Stimulated activated CD8-positive, alpha-beta memory T cell treated with anti-CD3 and anti-CD28 coated beads, Interleukin-7, amount 100 ng/mL, for 48 hours (primary cell): ENCODE measurements at places on chromosomes 6 and 20.

- DNase-seq: no peak
These were observed 5.5 kb downstream of the PTGIS start for GRCh38 chr20:49562311-49563014.

GRCh38 chr20:17771206-17772004 is 71.6 kb downstream of the BANF2 start:
- no peak for DNase-seq

- DNase-seq: no peak
These were observed 194.9 kb downstream of the PACRG start for GRCh38 chr6:162922563-162923166.

DNA sequence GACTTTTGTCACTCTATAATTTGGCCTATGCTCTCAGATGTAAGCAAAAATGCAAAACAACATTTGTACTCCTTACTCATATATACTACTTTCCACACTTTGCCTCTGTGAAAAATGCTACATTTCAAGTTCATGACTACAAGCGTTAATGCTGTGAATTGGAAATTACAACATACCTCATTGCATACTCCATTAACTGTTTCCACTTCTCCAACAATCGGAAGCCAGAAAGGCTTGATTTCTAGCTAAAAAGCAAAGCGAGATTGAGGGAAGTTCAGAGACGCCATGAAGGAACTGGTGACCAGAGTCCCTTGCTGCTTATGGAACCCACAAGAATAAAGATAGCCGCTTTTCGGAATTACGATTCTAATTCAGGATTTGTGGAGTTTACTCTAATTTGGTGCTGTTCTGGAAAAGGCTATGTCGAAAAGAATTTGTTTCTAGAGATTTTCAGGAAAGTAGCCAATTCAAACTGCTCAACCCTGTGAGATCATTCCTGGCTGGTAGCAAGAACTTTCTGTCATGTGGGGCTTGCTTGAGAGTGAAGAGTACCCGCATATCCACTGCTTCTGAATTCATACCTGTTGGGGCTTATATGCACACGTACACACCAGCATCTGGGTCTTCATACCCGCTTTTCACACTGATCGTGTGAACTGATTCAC is 98.0 kb upstream of the CITED2 start:
- no peak for DNase-seq

DNA sequence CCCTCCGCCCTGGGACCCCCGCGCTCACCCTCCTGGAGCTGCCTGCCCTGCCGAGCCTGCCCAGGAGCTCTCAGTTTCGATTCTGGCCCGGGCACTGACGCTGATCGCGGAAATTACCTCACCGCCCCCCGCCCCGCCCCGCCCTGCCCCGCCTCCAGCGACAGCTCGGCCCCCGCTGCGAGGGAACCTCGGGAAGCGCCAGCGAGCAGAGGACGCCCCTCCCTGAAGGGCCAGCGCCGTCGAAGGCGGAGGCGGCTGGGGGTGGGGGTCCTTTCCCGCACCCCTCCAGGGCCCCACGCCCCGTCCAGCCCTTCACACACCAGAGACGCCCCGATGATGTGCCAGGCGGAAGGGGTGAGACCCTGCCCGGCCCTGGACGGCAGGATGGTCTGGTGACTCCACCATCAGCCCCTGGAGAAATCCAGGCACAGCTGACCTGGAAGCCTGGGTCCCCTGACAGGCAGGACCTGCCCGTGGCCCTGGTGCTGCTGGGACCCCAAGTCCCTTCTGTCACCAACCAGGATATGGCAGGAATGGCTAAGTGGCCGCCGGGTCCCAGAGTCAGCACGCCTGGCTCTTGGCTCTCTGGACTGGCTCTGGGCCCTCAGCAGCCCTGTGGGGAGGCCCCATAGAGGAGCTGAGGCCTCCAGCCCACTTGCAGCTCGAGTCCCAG is at the start of gene HELZ2:
HELZ2 (minus strand) TSS at position 84 of the 673 bp plus-strand sequence. CDS start 1,854 bp downstream, outside the sequence.
- no peak for DNase-seq

DNA sequence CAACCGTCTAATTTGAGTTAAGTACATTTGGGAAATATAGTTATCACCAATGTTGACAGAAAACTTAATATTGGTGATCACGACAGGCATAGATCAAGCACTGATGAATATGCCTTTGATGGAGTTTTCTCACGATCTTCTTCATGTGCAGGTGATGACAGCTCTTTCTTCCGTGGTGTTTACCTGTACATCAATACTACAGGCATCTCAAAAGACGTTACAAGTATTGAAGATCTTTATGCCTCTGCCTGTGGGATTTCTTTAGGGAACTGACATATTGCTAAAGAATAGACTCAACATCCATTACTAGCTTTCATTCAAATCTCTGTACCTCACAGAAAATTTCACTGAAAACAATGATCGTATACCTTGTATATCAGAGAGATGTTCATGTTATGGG is 178.7 kb downstream of the PACRG start:
- no peak for DNase-seq

GRCh38 chr20:15154070-15154469 is 816.7 kb upstream of the FLRT3 start:
- DNase-seq: no peak

DNA sequence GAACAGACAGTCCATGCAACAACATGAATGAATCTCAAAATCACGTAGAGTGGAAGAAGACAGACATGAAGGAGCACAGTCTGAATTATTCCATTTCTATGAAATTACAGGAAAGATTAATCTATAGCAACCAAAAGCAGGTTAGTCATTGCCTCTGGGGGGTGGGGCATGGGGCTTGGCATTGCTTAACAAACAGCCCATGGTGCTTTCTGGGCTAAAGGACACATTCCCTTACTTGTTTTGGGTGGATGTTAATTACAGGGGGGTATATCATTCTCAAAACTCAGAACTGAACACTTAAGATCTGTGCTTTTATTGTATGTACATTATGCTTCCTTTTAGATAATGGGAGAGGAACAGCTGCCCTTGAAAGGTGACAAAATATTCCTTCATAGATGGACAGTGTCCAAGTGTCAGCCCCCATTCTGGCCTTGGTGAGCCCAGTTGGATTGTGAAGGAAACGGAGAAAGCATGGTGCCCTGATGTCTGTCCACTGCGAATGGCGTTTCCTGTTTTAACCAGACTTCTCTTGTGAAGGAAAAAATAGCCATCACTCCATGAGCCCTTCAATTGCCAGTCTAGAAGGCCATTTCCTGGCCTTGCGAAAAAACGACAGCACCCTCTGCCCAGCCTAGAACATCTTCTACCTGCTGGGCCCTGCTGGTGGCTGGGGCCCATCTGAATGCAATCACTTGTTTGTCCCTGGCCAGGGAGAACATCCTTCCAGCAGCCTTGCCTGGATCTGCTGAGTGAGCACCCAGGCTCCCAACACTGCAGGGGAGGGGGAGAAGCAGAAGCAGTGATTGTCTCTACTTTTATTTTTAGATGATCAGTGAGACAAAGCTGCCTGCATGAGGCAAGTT is 179.7 kb downstream of the BCAS1 start:
- no peak for DNase-seq

DNA sequence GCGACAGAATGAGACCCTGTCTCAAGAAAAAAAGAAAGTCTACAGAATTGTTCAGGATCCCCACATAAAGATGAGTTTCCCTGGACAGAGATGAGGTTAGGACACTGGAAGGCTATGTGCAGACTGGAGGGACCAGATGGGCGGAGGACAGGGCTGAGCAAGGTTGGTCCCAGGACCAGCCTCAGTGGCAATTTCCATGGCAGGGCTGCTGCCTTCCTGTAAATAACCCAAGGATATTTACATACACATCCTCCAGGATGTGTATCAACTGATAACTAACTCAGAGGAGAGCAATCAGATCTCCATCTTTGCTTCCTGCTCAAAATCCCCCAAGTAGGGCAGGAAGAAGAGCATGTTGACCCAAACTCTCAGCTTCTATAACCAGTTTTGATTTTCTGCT is 58.8 kb downstream of the RSPH3 start:
- DNase-seq: no peak

DNA sequence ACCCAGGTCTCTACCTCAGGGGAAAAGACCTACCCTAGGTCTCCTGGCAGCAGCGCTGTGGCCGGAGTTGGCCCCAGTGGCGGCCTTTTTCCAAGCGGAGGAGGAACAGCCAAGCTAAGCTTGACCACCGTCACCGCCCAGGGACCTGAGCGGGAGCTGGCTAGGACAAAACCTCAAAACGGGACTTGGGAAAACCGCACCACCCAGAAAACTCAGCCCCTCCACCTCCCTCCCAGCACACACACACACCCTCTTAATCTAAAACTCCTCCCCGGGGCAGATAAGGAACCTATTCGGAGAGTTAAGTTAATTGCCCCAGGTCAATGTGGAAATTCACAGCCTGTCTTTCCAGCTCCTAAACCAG is 2.7 kb upstream of the TRERF1 start:
- no peak for DNase-seq

DNA sequence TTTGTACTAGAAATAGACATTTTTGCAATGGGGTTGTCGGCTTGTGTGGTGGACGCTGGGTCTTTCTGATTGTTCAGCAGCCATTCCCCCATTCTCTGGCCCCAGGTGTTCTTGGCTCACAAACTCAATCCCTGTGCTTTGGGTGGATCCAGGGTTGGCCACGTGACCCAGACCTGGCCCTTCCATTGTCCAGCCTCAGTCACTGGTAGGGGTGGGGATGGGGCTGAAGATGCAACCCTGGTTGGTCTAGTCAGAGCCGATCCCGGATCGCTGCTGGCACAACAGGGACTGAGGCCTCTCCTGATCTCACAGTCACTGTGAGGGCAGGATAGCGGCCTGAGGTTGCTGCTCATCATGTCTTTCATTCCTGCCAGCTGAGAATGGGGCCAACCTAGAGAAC is 365.3 kb upstream of the SULF2 start:
- DNase-seq: no peak

- DNase-seq: no peak
These were observed 79.0 kb upstream of the RGS17 start for GRCh38 chr6:153210083-153210482.

- DNase-seq: no peak
These were observed 14.5 kb upstream of the ELMO2 start for GRCh38 chr20:46420878-46421277.

- DNase-seq: no peak
These were observed 20.2 kb downstream of the MCUR1 start for GRCh38 chr6:13794184-13794583.

GRCh38 chr20:10253780-10254179 is 35.1 kb downstream of the SNAP25 start:
- DNase-seq: no peak

DNA sequence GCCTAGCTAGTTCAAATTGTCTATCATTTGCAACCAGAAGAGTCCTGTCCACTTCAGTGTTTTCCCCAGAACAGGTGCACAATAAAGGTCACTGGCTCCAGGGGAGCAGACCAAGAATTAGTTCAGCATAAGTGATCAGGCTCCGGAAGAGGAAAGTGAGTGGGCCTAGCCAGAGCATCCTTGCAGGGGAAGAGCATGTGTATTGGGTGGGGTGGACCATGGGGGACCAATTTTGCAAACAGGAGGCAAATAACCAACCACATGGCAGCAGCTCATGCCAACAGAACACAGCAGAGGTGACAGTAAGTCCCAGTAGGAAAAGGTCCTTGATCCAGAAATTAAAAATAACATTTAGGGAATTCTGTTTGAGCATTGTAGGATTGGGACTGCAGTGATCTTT is 43.2 kb upstream of the CNR1 start:
- DNase-seq: no peak

- no peak for DNase-seq
These were observed 41.8 kb upstream of the FOXO3 start for GRCh38 chr6:108518714-108519576.

DNA sequence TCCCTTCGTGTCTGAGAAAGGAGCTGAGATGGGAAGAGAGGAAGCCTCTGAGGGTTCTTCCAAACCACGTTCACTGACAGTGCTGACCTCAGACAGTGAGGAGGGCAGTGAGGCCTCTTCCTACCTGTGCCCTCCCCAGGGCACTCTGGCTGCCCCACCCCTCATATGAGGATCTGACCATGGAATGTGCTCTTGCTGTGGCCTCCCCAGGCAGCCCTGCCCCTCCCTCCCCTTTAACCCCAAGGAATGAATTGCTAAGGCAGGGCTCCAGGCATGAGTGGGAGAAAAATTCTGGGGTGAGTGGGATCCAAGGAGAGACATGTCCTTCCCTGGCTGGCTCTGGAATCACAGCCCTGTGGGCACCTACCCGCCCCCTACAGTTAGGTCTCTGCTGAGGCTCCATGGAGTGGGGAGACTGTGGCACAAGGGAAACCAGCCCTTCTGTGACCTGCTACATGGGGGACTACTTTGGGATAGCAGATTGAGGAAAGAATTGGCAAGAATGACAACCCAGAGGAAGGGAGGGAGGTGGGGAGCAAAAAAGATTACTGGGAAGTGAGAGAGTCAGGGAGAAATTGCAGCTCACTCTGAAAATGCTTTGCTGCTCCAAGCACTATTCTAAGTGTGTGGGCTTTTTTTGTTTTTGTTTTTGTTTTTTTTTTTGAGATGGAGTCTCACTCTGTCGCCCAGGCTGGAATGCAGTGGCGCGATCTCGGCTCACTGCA is 29.4 kb downstream of the TNXB start:
- no peak for DNase-seq

GRCh38 chr6:158357570-158358216 is 45.4 kb downstream of the TULP4 start:
- DNase-seq: no peak

DNA sequence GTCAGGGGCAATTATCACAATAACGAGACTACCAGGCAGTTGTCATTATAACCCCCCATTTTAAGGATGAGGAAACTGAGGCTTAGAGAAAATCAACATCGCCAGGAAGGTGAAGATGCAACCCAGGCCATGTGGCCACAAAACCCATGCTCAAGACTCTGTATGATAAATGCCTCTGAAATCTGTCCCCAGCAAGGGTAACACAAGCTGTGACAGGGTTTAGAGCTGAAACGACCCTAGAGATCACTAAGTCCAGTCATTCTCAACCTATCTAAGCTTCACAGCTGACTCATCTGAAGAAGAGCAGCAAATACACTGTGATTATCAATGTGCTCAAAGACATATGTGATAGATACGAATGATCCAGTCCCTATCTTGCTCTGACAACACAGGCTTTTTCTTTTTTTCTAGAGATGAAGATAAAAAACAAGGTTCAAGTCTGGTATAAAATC is 47.0 kb downstream of the ARHGAP18 start:
- no peak for DNase-seq

GRCh38 chr6:159169557-159170332 is 545 bp downstream of the FNDC1 start:
- DNase-seq: no peak

GRCh38 chr20:17026346-17026745 is 200.5 kb upstream of the PCSK2 start:
- no peak for DNase-seq

- no peak for DNase-seq
These were observed 622.6 kb upstream of the PTCHD4 start for GRCh38 chr6:48733581-48733980.

- DNase-seq: no peak
These were observed 69.1 kb upstream of the TMEM30A start for GRCh38 chr6:75353644-75354043.

DNA sequence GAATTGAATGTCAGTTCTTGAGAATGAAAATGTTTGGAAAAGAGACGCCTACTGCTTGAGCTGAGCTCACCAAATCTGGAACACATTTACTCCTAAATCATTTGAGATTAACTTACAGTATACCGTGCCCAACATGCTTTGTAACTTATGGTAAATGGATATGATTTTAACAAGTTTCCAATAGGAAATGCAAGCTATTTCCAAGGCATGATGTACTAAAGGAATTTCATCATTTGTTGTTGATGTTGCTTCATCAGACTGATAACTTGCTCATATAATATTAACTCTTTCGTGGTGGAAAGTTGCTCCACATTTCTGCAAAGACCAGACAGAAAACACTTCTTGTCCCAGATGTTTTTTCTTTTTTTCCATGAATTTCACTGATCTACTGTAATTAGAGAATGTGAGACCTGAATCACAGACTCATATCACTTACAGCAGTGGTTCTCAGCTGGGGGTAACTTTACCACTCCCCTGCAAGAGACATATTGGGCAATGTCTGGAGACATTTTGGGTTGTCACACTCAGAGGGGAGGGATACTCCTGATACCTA is 116.6 kb upstream of the TRAF3IP2 start:
- DNase-seq: no peak
